GF-D8 (cell line): ENCODE measurements at places on chromosomes 2 and 18.

DNA sequence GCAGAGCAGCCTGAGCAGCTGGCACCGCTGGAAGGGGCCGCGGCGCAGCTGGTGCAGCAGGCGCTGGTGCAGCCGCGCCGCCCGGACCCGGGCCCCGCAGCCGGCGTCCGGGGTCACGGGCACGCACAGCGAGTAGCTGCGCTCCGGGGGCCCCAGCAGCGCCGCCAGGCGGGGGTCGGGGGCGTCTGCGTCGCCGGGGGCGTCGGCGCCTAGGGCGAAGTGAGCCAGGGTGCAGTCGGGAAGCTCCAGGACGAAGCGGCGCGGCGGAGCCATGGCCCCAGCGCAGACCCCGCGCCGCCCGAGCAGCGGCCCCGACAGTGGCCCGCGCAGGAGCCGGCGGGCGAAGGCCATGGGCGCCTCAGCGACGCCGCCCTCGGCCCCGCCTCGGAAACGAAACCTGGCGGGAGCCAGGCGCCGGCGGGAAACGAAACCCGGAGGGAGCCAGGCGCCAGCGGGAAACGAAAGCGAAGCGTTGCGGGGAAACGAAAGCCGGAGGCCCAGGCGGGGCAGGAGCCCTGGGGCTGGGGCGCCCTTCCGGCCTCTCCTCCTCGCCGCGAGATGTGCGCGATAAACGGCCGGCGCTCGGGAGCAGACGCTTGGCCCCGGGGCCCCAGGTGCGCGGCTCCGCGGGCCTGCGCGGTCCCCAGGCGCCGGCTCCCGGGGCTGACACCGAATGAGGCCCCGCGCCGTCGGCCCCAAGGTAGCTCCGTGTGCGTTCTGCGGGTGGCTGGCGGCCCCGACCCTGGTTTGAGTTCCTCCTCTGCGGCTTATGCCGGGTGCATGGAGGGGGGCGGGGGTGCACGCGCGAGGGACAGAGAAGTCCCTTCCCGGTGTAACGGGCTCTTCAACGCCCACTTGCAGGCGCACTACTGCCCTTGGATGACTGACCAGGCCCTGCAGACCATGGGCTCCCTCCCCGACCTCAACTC lies at the start of gene CMPK2:
CMPK2 (minus strand) TSS at position 562 of the 929 bp plus-strand sequence; CDS start at position 351, 211 bp downstream.
- DNase-seq = peak; percentile 19

DNA sequence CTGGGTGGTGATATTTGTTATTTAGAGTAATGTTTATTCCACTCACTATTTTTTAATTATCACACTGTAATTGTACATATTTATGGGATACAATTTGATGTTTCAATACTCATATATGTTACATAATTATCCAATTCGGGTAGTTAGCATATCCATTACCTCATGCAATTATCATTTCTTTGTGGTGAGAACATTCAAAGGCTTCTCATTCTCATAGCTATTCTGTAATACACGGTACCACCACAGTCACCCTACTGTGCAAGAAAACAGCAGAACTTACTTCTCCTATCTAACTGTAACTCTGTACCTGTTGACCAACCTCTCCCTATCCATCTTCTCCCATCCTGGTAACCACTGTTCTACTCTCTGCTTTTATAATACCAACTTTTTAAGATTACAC lies 4.6 kb downstream of the TBC1D8 start:
- DNase-seq = no peak

DNA sequence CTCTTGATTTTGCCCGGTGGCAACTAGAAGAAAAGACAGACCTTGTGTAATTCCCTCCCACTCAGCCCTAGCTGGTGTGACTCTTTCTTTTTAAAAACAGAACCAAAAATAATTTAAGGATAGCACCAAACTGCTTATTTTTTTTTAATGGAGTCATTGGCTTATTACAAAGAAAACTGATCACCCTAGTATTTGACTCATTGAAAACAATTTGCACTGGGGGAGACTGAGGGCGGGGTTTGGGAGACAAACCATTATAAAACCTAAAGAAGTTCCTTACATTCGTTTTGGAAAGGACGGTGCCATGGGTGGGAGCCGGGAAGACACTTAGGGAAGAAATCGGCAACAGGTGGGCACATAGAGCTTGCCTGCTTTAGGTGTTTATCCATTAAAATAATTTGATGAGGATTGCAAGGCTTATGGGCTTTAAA lies 2.5 kb downstream of the PAX3 start:
- DNase-seq = no peak

DNA sequence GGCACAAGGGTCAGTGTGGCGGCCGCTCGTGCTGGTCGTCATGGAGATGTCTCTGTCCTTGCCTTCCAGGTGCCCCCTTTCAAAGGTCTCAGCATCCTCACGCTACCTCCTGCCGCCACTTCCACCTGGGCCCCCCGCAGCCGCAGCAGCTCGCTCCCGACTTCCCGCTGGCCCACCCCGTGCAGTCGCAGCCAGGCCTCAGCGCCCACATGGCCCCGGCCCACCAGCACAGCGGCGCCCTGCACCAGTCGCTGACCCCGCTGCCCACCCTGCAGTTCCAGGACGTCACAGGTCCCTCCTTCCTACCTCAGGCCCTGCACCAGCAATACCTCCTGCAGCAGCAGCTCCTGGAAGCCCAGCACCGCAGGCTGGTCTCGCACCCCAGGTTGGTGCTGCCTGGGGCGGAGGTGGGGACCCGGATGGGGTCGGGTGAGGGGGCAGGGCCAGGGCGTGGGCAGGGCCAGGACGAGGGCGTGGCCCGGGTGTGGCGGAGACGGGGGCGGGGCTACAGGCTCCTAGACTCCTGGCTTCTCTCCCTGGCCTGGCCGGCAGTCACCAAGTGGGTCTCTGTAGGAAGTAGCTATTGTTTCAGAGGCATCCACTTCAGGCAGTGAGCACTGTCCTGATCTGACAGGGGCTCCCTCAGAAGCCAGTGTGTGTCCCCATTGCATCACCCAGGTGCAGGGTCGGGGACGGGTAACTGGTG lies 223.7 kb downstream of the LOXHD1 start:
- no peak for DNase-seq

- no peak for DNase-seq
Measured at GRCh38 chr2:60780721-60781120, 24.7 kb downstream of the PAPOLG start.

GRCh38 chr2:181779288-181780021 lies 99.1 kb upstream of the NEUROD1 start:
- DNase-seq = no peak
